GM23338 (cell line): ENCODE measurements at places on chromosomes 3 and 15. TPM values are rescaled to one million over a fixed set of nuclear protein-coding genes. Genes with fewer than 3 reads are reported as not detected.

MED12L gene
- polyA plus RNA-seq = 5.6 and 5.7 TPM in 2 replicates

MORC1 gene
- not detected in 2 replicates for polyA plus RNA-seq

UBAP1L gene
- 0.47 and 0.53 TPM in 2 replicates for polyA plus RNA-seq

TGM4 gene
- polyA plus RNA-seq = not detected in 2 replicates

ITPR1 gene
- polyA plus RNA-seq = 5.2 and 6.8 TPM in 2 replicates

MNS1 gene
- 13.8 and 16.9 TPM in 2 replicates for polyA plus RNA-seq

CPLX3 gene
- polyA plus RNA-seq = 0.21 TPM in 1 of 2 replicates, not detected in the other

IGF1R gene
- 20.0 and 20.4 TPM in 2 replicates for polyA plus RNA-seq

PLEKHO2 gene
- 9.0 TPM in 2 replicates for polyA plus RNA-seq

VGLL3 gene
- 1.4 TPM in 2 replicates for polyA plus RNA-seq

SETMAR gene
- polyA plus RNA-seq = 11.2 and 12.9 TPM in 2 replicates

SUMF1 gene
- polyA plus RNA-seq = 6.3 and 6.9 TPM in 2 replicates

MAP6D1 gene
- 1.1 and 2.6 TPM in 2 replicates for polyA plus RNA-seq

WDR93 gene
- not detected in 2 replicates for polyA plus RNA-seq

SNTN gene
- 0.70 TPM in 1 of 2 replicates, not detected in the other for polyA plus RNA-seq

ARPP19 gene
- polyA plus RNA-seq = 78.3 and 79.6 TPM in 2 replicates

EFCC1 gene
- polyA plus RNA-seq = 0.10 TPM in 1 of 2 replicates, not detected in the other

CLDN11 gene
- 5.2 and 6.8 TPM in 2 replicates for polyA plus RNA-seq

PLSCR5 gene
- not detected in 2 replicates for polyA plus RNA-seq

CORO2B gene
- polyA plus RNA-seq = 1.4 and 1.6 TPM in 2 replicates

IMPG2 gene
- 0.03 TPM in 1 of 2 replicates, not detected in the other for polyA plus RNA-seq

LRRC31 gene
- not detected in 2 replicates for polyA plus RNA-seq

NTRK3 gene
- polyA plus RNA-seq = 4.0 and 5.3 TPM in 2 replicates

HES1 gene
- polyA plus RNA-seq = 59.3 and 60.8 TPM in 2 replicates

EAF1 gene
- polyA plus RNA-seq = 9.4 and 9.8 TPM in 2 replicates

CYP11A1 gene
- polyA plus RNA-seq = 1.2 and 1.9 TPM in 2 replicates

CLRN1 gene
- 0.45 and 0.47 TPM in 2 replicates for polyA plus RNA-seq

GABRG3 gene
- 0.10 and 0.40 TPM in 2 replicates for polyA plus RNA-seq

HMG20A gene
- polyA plus RNA-seq = 12.2 and 17.8 TPM in 2 replicates

SLC27A2 gene
- polyA plus RNA-seq = 2.1 and 2.8 TPM in 2 replicates

RBP2 gene
- polyA plus RNA-seq = not detected in 2 replicates

GOLGA8J gene
- not detected in 2 replicates for polyA plus RNA-seq

THSD4 gene
- 0.99 and 2.0 TPM in 2 replicates for polyA plus RNA-seq

SPG21 gene
- polyA plus RNA-seq = 79.4 and 81.0 TPM in 2 replicates
